ENCODE measurements at places on chromosomes 1 and 21.

DNA sequence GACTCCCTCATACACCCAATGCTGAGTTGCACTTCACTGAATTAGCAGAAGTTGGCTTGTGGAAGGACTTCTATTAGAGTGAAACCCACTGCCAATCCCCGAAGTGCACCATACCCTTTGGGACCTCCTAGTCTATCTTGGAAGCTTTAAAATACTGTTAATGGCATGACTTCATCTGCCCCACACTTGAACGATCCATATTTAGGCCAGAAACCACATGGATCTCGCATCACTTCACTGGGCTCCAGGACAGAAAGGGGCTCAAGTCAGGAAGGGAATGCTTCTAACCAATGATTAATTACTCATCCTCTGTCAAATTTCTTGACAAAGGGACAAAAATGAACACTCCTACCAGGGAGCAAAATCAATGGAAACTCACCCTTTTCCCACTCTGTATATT is 69.1 kb downstream of the BCAR3 start:
- DNase-seq, result no peak

DNA sequence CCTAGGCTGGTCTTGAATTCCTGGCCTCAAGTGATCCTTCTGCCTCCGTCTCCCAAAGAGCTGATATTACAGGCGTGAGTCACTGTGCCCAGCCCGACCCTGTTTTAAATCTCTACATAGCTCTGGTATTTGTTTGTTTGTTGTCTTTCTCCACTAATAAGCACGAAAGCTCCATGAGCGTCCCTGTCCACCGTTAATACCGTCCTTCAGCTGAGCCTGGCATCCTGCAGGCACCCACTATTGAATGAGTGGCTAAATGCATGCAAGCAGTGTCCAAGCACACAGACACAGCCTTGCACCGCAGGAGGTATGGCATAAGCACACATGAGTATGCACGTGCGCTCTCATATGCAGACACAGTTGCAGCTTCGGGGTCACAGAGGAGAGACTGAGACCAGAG is 4.5 kb upstream of the COL16A1 start:
- DNase-seq, result no peak

GRCh38 chr1:2427976-2428375 is 15.6 kb upstream of the PEX10 start:
- DNase-seq, result no peak

DNA sequence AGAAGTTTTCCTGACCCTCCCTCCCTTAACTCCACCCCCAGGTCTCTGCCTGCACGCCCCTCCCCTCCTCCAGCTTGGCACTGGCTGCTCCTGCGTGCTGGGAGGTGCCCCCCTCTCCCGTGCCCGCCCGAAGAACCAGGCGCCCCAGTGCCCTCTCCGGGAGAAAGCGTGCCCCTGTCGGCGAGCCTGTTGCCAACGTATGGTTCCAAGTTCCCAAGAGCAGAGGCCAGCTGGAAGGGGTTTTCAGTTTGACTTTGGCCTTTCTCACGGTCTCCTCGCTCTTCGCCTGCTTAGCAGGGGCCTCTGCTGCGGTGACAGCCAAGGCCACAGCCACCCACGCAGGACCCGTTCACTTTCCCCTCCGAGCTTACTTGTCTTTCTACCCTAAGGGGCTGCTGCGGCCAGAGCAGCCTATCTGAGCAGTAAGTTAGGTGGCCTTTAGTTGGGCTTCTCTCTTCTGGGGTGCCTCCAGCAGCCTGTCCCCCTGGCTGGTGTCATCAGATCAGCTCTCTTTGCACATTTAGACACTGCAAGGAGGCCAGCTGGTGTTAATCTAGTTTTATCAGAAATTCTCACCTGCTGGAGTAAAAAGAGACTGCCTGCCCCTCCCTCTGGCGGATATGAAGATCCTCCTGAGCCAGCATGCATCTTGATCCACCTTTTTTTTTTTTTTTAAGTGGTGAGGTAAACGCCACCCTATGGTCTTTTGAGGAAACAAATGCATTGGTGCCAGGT is 1.5 kb downstream of the STUM start:
- DNase-seq, result no peak

DNA sequence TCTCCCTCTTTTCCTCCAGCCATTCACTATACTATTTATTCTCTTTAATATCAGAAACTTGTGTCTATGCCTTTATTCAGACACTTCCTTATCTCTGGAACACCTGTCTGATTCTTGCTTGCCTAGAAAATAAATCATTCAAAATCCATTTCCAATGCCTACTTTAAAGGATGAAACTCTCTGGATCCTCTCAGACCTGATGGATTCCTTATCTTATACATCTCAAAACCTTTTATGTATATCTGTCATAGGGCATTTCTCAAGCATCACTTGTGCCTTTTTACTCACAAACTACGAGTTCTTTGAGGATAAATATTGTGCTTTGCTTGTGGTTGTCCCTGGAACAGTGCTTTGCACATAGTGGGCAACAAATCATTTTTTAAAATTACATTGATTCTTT is 3.8 kb upstream of the ATP6V1G3 start:
- no peak for DNase-seq

DNA sequence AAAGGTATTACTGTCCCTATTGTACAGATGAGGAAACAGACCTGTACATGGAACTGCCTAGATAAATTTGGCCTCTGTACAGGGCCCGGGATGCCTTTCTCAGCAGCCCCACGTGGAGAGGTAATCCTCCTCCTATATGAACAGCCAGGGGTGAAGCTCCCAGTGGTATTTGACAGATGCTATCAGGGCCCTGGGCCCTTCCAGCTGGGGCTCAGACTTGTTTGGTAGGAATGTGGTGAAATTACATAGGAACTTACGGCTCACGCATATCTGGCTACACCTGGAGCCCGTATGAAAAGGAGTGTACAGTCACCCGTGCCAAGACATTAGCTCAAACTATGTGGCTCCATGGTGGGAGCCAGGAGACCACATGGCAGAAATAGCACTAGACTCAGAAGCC is 24.8 kb upstream of the TCEA3 start:
- DNase-seq, result no peak

- DNase-seq, result no peak
Observed at GRCh38 chr21:21612466-21612865, 614.3 kb downstream of the NCAM2 start.

GRCh38 chr1:28343405-28343804 is 14.6 kb downstream of the MED18 start:
- no peak for DNase-seq

GRCh38 chr1:149942207-149942606 is 5.5 kb upstream of the MTMR11 start:
- DNase-seq, result no peak

DNA sequence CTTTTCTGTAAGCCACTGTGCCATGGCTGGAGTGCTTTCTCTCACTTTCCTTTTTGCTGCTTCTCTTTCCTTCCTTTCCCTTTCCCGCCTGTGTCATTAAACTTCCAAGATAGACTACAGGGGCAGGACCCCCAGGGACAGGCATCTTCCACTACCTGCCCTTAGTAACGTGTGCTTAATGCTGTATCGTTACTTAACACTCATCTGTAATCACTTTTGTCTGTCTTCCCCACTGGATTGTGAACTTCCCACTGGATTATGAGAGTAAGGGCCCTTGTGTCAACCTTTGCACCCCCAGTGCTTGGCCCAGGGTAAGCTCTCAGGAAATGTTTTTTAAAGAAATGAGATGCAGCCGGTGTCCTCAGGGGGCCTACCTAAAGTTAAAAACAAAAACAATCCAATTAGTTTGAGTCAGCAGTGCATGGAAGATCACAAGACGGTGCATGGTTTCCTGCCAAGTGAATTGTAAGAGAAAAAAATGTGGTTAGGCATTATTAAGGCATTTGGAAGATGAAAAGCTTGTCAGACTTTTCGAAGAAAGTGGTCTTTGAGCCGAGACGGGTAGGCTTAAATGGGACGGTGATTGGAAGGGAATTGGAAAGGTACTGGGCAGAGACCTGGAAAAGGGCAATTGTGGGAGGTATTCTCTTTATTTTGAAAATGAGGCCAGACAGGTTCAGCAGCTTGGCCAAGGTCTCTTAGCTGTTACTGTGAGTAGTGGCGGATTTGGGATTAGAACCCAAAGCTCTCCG is 958 bp downstream of the LYPLAL1 start:
- DNase-seq, result no peak

DNA sequence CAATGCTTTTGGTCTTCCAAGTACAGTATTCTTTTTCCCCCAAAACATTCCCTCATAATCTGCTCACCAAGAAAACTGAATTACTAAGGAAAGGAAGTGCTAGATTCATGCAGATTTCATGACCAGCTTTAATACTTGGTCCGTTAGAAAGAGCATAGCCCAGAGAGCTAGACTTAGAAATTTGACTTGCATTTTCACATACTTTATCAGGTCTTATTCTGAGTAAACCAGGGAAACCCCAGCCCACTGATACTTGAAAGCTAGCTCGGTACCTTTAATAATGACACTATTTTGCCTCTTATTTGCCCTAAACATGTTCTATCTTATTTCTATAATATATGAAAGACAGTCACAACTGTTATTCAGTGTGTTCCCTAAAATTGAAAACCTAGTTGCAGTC is 204.5 kb downstream of the TTLL7 start:
- DNase-seq, result no peak

DNA sequence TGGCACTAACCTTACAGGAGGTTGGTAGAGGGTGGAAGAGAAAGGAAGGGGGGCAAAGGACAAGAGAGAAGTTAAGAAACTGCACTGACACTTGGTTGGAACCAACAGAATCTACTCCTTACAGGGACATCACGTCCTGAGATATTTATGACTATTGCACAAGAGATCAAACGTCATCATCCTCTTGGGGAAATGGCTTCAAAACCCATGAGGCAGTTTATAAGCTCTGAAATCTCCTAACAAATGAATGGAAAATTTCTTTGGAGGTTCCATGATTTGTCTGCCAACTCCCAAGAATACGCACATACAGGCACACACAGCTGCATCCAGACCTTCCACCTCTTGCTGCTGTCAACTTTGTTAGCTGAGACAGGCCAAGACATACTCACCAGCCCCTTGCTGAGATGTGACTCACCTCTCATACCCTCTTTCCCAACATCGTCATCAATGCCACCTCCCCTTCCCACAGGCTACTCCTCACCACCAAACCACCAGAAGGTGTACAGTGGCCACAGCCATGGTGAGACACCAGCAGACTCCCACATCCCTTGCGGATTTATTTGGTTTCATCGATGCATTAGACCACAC is 135.5 kb downstream of the SETD4 start:
- no peak for DNase-seq

GRCh38 chr1:112114540-112114939 is 125.1 kb upstream of the KCND3 start:
- DNase-seq, result no peak

GRCh38 chr1:52771384-52771783 is 45.1 kb downstream of the ZYG11B start:
- DNase-seq, result no peak

DNA sequence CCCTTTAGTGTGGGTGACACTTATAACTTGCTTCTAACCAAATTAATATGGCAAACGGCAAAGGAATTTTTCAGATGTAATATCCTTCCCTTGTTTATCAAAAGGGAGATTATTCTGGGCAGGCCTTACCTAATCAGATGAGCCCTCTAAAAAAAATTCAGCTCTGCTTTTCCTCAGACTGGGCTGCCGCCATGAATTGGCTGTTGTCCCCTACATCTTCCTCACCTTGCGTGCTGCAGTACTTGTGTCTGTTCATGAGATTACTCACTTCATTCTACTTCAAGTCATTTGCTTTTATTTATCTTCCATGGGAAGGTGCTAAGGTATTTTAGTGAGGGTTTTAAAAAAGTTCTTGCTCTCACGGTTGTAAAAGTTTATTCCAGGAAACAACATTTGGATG is 705.5 kb downstream of the KCNT2 start:
- no peak for DNase-seq

DNA sequence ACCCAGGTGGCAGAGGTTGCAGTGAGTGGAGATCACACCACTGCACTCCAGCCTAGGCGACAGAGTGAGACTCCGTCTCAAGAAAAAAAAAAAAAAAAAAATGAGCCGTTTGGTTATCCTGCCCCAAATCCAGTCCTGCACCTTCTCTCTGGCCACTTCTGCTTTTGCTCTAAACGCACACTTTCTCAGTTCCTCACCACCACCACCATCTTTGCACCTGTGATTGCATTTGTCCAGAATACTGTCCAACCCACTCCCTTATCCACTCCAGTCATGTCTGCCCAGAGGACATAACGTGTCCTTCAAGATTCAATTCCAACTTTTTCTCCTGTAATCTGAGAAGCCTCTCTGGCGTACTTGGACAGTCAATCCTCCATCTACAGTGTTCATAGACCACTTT is 2.2 kb upstream of the NEK2 start:
- no peak for DNase-seq

DNA sequence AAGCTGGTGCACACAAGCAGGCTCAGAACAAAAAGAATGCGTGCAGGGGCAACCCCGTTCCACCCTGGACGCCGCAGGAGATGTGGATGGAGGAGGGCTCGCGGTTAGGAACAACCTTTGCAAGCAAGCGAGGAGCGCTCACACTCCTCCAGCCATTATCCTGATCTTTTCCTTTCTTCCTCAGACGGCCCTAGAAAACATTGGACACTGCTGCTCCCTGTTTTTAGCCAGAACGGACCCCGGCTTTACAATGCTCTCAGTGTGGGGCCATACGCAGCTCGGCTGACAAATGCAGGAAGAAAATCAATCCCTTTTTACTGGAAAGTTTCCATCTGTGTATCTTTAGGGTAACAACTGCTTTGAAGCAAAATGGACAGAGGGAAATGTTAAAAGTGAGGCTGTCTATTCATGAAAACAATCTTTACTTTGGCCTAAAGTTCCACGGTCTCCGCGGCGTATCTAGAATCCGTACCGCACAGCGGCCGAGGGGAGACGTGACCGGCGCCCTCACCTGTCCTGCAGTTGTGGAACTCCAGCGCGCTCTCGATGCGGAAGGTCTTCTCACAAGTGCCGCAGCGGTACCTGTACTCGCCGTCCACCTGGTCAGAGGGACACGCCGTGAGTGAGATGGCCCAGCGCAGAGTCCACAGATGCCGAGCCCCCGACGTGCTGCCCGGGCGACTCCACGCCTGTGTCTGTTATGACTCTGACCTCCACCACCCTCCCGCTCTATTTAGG is 44.0 kb downstream of the PRDM15 start:
- no peak for DNase-seq

DNA sequence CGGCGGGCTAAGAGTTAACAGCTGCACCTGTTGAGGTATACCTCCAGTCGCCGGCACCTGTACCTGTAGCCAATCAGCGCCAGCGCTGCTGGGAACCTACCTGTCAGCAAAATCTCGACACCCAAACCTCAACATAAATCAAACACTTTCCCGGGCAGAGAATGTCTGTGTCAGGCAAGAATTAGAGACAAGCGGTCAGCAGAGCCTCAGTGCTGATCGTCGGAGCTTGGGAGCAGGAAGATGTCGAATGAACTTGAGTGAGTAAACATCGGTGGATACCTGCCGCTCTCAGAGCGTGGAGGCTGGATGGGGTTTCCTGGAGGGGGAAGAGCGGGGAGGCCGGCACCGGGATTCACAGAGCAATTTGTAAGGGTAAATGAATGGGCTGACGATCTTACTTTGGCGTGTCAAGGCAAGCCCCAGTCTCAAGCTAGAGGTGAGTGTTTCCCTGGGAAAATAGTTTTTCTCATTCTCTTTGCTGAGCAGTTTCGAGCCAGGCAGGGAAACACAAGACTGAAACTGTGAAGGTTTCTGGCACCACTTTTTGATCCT is at the start of gene GRHL3:
Gene GRHL3 (plus strand): TSS at position 46 of the 552 bp plus-strand sequence. CDS start 195 bp downstream, at position 241.
- no peak for DNase-seq

Data from T-helper 9 cell (primary cell).